HEK293T (cell line): ENCODE measurements at places on chromosomes 1 and 21.

GRCh38 chr1:14517841-14518180, 80.7 kb upstream of the KAZN start:
- no peak for DNase-seq

DNA sequence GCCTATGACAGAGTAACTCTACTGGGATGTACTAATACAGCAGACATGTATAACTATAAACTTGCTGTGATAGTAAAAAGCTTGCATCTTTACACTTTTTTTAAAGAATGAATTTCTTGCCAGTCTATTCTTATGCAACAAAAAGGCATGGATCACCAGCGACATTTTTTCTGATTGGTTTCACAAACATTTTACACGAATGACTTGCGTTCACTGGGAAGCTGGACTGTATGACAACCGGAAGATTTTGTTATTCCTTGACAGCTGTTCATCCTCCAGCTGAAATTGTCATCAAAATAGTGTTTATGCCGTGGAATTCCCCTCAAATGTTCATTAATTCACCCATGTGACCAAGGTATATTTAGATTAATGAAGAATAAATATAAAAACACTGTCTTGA, 131.0 kb downstream of the XPR1 start:
- no peak for DNase-seq

- no peak for DNase-seq
Measured at GRCh38 chr1:229146647-229147046, 124.3 kb upstream of the RAB4A start.

DNA sequence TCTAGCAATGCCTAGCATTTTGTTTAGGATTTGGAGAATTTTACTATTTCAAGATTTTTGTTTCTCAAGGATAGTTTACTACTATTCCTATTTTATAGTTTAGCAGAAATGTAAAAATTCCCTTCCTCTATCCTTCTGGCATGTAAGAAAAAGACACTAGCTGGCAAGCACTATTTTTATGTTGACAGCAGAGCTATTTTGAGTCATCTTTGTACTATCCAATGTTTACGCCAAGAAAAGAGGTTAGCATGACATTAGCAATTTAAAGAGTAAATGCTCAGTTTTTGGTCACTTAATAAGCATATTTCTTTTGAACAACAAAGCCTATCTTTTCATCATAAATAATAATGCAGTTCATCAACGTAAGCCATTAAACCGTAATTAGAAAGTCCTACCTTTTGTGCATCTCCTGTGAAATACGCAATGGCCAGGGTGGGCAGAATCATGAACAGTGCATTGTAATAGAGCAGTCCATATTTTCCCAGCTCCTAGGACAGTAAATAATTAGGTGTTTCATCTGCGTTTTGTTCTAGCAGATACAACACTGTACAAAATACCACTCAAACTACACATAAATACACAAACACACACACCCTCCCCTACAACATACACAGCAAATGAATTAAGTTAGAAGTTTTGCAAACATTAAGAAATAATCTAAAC, 12.0 kb downstream of the SLC35D1 start:
- no peak for DNase-seq
